ENCODE measurements at places on chromosomes 7 and 10.

GRCh38 chr7:112336936-112337576 is 113.2 kb upstream of the IFRD1 start:
- DNase-seq = no peak

DNA sequence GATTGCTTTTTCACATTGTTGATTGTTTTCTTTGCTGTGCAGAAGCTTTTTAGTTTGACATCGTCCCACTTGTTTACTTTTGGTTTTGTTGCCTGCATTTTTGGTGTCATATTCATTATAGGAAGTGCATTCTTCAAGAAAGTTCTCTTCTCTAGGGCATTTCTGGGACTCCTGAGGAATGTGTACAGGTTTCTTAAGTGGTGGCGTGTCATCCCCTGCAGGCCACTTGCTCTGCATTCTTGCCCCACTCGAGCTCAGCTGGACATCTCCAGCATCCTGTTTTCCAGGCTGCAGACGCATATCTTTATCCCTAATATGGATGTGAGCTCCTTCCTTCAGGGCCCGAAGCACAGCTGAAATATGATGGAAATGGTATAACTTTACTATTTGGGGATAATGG is 255.6 kb upstream of the HABP2 start:
- no peak for DNase-seq

- DNase-seq = no peak
These were observed 2.2 kb upstream of the SLC26A4 start for GRCh38 chr7:107658467-107658866.

DNA sequence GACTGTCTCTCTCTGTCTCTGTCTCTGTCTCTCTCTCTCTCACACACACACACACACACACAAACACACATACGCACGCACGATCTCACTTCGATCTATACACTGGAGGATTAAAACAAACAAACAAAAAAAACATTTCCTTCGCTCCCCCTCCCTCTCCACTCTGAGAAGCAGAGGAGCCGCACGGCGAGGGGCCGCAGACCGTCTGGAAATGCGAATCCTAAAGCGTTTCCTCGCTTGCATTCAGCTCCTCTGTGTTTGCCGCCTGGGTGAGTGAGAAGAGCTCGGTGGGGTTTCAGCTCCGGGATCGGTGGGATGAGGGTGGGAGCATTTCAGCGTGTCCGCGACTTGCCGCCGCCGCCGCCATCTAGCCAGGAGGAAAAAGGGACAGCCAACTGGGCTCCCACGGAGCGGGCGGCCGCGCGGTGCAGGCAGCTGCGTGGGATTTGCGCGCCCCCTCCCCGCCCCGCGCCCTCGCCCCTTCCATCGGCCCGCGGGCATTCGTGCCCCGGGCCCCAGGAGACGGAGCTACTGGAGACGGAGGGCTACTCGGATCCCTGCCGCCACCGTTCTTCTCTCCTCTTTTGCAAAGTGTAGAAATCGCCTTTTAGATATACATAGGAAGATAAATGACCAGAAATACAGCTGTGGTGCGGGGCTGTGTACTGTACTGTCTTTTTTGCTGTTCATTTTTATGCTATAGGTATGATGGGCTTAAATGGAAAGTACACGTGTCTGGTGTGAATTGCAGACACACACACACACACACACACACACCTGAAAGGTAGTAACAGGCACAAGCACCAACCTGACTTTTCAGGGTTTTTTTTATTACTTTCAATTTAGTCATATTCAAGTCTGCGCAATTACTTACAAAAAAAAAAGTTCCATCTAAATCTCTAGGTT is 581 bp downstream of the PTPRZ1 start:
- no peak for DNase-seq

- DNase-seq = no peak
These were observed 44.2 kb upstream of the PRSS58 start for GRCh38 chr7:142301923-142302550.

DNA sequence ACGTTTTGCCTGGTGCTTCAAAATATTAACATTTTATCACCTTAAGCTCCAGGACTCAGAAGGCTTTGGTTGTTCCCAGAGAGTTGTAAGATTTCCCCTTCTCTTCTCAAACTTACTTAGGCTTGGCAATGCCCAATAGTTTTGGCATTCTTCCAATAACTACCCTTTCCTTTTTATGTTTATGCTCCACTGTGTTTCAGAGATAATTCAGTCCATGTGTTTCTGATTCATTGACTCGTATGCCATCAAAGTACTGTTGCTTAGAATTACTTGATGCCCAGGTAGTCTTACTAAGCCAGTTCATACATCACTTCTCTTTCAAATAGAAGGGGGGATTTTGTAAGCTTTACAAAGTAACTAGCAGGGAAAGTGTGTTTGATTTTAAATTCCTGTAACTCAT is 66.6 kb downstream of the AGMO start:
- no peak for DNase-seq

DNA sequence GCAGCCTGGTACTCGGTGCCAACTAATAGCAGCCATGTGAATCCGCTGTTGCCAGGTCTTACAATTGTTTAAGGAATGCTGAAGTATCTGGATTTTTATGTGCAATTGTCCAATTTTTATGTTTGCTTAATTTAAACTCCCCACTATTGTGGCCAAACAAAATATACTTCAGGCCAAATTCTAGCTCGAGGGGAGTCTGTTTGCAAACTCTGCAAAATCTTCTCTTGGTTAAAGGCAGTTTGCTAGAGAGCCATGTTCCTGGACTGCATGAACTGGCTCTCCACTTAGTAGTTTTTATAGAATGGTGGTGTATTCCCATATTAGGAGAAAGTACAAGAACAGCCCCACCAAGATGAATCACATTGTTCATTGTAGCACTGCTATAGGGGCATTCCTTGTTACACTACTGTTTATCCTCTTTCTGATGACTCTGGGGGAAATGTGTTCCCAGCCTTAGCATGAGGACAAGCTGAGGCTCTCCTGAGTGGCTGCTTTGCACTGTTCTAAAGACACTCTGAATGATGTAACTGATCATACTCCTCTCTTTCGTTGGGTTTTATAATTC is 178.0 kb upstream of the GLI3 start:
- DNase-seq = no peak

GRCh38 chr10:87818505-87819288 is 671 bp upstream of the ATAD1 start:
- DNase-seq = peak; percentile 54

- DNase-seq = no peak
These were observed 102.1 kb upstream of the RSU1 start for GRCh38 chr10:16919121-16919982.

DNA sequence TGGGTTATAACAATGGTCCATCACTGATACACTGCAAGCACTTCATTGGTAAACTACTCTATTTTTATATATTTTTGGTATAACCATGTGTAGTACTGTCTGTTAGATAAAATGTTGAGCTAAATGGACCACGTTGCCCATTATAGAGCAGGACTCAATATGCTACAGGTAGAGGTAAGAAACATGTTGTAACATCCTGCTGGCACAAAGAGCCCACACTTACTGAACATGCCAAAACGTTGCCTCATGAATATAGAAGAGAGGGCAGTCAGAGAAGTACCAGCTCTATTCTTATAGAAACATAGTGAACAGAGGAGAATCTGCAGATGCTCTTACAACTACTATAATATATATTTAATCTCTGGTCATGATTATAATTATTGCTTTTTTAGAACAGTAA is 18.4 kb upstream of the MET start:
- DNase-seq = no peak

GRCh38 chr10:95741807-95742467 is 14.0 kb upstream of the ENTPD1 start:
- DNase-seq = no peak

DNA sequence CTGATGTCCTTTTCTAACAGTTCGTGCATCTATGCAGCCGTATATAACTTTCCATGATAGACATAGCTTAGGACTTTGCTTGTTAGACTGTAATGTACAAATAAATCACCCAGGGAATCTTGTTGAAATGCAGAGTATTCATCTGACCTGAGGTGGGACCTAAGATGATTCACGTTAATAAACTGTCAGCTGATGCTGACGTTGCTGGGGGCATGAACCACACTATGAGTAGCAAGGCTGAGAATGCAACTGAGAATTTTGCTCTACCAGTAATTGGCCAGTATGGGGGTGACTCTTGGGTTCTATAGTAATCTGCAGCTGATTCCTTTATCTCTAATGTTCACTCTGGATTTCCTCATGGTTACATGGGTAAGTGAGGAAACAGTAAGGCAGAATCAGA is 130.1 kb upstream of the MALRD1 start:
- DNase-seq = no peak

DNA sequence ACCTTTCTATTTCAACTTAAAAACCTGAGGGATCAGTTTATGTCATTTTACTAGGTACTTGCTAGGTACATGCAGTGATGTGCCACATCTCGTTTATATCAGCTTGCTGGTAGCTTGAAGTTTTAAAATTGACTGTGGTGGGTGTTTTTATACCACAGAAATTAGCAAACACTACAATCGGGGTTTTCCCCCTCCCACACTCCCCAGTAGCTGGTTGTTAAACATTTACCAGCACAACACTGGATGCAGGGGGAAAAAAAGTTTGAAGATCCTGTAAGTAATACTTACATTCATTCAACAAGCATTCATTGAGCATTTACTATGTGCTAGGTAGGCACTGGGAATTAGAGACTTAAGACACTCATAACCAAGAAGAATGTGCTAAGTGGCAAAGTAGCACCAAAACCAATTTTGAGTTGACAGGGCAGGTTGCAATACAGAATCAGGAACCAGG is 32.6 kb downstream of the USP6NL start:
- peak; percentile 22 for DNase-seq

DNA sequence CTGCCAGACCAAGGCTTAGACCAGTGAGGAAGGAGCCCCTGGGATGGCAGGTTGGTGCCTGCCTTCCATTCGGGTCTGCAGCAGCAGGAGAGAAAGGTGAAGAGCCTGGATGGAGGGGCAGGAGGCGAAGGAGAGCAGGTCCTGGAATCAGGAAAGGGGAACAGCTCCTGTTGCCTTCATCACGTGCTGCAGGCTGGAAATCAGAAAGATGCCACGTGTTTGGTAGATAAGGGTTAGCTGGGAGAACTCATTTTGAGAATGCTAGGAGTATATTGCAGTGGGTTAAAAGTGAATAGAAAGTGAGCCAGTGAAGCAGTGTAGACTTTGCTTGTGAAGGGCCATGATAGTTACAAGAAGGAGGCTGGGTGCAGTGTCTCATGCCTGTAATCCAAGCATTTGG is 371.8 kb downstream of the PAXIP1 start:
- DNase-seq = no peak
